ENCODE measurements at places on chromosomes 7 and 10.

GRCh38 chr10:78507510-78508160, 474.0 kb downstream of the RPS24 start:
- DNase-seq: no peak

GRCh38 chr10:37403776-37404175, 278.4 kb downstream of the ANKRD30A start:
- no peak for DNase-seq

DNA sequence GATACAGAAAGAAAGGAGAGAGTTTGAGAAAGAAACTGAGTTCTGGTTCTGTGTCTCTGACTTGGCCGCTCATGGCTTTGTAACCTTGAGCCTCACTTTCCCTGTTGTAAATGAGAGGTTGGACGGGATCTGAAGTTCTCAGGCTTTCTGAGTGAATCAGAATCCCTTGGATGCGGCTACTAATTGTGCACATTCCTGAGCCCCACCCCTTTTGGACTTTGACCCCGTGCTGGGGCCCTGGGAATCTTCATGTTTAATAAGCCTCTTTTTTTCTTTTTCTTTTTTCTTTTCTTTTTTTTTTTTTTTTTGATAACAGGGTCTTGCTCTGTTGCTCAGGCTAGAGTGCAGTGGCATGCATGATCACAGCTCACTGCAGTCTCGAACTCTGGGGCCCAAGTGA, 26.9 kb downstream of the SLC25A28 start:
- no peak for DNase-seq

DNA sequence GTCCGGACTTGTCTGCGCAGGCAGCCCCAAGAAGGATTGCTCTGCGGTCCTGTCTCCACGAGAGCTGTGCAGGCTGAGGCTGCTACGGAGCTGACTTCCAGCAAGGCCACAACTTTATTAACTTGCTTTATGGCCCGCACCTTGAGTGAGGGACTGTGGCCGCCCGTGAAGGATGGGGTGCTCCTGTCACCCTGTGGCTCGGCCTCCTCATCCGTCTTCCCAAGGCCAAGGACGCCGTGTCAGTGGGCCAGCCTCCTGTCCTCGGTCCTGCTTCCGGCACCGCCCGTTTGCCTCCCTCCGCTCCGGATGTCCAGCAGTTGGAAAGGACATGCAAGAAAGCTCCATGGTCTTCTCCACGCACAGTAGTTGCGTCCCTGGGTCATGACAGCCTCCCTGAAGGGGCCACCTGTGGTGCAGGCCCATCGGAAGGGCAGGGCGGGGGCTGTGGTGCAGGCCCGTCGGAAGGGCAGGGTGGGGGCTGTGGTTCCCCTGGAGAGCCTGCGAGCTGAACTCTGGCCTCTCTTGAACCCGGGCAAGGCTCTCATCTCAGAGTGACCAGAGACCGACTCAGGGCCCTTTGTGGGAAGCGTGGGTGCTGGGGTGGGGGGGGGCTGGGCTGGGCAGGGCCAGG, 87.1 kb downstream of the NKX6-2 start:
- no peak for DNase-seq

DNA sequence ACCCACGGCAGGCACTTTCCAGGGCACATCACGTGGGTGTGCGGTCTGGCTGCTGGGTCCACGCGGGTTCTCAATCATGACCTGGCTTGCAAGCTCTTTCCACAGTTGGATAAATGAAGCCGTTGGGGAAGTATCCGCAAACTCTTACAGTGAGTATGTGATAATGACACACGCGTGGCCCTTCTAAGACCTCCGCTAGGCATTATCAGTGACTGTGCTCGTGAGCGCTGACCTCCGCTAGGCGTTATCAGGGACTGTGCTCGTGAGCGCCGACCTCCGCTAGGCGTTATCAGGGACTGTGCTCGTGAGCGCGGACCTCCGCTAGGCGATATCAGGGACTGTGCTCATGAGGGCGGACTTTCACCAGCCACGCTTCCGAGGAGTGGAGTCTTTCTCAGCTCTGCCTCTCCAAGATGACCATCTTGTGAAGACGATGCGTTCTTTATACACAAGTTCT, 107.0 kb downstream of the WDR37 start:
- DNase-seq: no peak

DNA sequence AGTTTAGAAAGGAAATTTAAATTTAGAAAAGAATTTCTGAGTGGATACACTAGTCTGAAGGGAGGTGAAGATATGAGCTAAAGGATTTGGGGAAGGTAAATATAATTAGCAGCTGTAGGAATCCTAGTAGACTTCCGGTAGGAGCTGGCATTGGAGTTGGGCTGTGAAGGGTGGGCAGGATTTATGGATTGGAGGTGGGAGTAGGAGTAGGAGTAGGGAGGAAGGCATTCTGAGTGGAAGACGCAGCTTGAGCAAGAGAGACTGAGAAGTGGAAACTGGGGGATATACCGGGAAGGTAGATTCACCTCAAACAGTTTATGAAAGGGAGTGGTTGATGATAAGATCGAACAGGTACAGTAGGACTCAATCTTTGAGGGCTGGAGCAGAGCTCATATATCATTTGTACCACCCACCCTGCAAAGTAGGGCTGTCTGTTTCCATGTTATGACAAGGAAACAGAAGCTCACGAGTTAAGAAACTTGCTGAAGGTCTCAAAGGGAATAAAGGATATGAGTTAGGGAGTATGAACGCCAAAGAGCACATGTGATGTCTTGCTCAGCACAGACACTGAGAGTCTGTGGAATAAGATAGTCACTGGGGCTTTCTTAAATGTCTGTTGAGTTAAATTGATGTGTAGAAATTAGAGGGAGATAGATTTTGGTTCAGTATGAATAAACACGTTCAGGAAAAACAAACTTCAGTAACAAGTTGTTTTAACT, 81.6 kb downstream of the RPS24 start:
- no peak for DNase-seq

DNA sequence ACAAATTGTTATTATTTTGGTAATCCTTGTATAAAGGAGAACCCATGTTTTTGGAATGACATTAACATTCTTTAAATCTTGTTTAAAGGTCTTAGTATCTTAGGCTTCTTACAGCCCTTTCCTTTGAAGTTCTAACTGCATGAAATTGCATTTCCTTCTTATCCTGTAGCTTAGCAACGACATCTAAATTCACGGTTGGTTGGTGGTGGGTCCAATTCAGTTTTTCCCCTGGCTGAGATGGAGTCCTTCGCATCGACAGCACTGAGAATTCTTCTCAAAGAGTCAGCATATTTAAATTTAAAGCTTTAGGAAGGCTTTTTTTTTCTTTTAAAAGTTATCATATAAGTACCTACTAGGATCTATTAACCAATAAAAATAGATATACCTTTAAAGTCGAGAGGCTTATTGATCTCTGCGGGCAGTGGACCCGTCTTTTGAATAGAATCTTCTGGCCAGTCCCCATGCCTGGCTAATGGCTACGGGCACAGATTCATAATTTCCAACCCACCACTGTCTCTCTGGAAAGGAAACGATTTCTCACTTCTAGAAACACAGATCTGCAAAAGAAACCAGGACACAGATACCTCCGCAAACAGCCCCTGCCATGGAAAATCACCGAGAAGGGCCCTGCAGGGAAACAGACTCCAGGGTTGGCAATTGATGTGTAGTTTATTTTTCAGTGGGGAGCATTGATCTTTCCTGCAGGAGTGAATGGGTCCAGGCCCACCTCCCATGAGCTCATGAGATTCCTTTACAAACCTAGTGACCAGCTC, 63.4 kb downstream of the RAMP3 start:
- no peak for DNase-seq

DNA sequence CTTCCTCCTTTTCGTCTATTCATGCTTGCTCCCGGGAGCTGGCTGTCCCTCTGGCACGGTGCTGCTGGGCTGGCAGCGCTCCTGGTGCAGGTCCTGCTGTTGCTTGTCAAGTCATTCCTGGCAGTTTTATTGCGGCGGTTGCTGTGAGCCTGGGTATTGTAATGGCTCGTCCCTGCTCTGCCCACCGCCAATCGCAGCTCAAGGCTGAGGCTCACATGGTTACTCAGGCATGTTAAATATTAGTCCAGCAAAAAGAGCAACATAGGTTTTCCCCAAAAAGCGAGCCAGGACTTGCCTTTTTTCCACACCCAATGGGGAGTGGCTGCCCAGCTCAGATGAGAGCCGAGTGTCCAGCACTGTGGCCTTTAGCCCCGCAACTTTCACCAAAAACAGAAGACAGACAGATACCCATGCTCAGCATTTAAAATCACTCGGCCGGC, 492.9 kb upstream of the FOXK1 start:
- no peak for DNase-seq

DNA sequence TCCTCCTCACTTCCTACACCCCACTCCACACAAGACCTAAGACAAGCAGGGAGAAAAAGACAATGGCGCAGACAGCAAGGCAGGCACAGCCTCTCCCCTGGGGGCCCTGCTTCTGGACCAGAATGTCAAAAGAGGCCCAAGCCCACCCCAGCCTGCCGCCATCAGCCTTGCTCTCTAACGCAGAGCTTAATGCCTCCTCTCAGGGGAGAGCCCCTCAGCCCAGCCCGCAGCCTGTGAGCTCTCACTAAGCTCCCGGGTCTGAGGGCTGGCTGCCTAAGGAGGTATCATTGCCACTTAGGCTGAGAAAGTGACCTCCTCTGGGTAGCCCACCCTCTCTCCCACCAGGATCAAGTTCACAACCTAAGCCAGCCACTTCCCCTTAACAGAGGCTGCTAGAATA, 16.7 kb downstream of the SLIT1 start:
- no peak for DNase-seq

DNA sequence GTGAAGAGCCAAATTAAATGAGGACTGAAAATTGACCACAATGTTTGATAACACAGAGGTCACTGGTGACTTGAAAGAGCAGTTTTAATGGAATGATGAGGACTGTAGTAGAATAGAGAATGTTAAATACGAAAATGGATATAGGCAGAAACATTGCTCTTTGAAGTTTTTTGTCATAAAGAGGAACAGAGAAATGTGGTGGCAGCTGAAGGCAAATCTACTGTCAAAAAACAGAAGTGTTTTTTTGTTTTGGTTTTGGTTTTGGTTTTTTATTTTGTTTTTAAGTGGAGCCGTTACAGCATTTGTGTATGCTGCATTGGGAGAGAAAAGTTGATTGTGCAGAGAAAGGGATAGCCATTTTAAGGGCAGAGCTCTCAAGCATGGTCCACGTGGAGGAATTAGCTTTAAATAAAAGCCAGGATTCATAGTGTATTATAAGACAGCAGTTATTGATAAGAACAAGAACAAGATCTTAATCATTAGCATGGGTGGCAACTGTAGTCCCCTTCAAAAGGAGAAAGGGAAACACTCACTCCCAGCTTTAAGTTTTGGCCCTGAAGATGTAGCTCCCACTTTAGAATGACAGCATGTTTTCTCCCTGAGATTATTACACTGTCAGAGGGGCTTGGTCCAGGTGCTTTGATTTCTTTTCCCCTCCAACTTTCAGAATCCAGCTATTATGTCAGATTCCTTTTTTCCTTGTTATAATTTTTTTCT, 156.7 kb upstream of the BET1 start:
- DNase-seq: no peak

- no peak for DNase-seq
Observed at GRCh38 chr7:99790407-99790806, 6.4 kb upstream of the CYP3A4 start.

- DNase-seq: no peak
Observed at GRCh38 chr7:102396710-102397019, 502 bp downstream of the PRKRIP1 start.

- no peak for DNase-seq
Observed at GRCh38 chr10:44180321-44181168, 204.4 kb downstream of the CXCL12 start.

GRCh38 chr7:140674899-140675701, 2.4 kb downstream of the ADCK2 start:
- DNase-seq: no peak

DNA sequence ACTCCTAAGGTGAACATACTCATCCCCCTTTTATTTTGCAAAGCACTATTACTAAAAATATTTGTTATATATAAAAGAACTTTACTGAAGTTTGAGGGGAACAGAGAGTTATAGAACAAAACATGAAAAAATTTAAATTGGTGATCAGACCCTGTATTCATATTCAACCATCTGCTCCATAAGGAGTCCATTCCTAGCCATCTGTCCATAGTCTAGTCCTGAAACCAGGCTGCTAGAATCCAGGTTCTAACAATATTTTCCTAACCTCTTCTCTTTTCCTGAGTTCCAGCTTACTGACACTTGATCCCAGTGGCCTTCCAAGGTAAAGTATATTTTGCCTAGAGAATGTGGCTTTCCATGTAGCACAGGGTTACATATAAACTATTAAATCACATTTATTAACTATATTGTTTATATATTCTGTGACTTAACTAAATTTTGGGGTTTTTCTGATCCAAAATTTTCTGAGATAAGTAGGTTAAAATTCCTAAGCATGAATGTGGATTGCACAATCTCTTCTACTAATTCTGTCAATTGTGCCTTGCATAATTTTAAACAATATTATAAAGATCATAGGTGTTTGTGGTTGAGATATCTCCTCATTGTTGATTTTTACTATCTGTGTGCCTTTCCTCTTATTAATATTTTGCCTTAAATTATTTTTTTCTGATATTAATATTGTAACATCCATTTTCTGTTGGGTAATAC, 137.6 kb upstream of the MAGI2 start:
- DNase-seq: no peak

DNA sequence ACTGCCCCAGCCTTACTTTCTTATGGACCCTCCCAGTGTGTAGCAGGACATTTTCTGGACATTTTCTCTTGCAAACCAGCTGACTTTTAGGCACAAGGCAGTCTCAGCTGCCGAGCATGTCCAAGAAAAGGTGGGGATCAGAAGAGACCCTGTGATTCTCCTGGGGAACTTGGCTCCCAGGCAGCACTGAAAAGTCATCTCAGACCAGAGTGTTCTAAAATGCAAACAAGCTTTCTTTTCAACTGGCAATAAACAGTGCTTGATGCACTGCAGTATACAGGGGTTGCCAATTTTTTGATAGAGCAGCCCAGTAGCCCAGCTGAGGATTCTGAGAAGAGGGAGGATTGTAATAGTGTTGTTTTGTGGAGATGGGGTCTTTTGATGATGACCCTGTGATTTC, 168.0 kb upstream of the PHYHIPL start:
- DNase-seq: no peak

DNA sequence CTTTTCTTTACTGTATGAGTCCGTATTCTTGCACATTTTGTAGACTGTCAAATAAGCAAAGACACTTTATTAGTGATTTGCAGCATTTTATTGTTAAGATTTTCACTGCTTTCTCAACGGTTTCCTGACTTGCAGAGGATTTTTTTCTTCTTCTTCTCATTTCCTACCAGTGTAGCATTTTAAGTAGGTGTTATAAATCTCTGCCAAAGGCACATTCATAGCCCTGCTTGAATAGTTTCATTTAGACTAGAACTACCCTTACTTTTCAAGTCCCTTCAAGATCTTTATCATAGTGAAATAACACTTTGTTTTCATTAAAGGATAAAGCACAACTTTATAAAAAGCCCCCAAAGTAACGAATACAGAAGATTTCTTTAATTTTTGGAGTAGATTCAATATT, 271.4 kb downstream of the TSPAN12 start:
- no peak for DNase-seq

All from activated CD4-positive, alpha-beta T cell treated with anti-CD3 and anti-CD28 coated beads for 4 hours (primary cell).